A549 treated with DMSO at 1 μM for 4 hours (cell line): ENCODE measurements at places on chromosomes 1 and 21. TPM values are rescaled to one million over a fixed set of nuclear protein-coding genes. Genes with fewer than 3 reads are reported as not detected.

Gene FCRL5
- not detected in 5 replicates for total RNA-seq

Gene TEX38
- total RNA-seq: 0.16 TPM in 1 of 5 replicates, not detected in the others

Gene KRTAP25-1
- total RNA-seq: not detected in 5 replicates

Gene HSPA6
- total RNA-seq: 1.5 to 11.0 TPM (median 3.6 TPM) in 5 replicates

Gene SPRR5
- not detected in 5 replicates for total RNA-seq

Gene MPL
- total RNA-seq: 0.26 TPM in 1 of 5 replicates, not detected in the others

Gene DNAH14
- 13.2 to 18.1 TPM (median 16.3 TPM) in 5 replicates for total RNA-seq

Gene ABCA4
- 0.05 to 0.11 TPM (median 0.06 TPM) in 5 replicates for total RNA-seq

Gene RIMS3
- 0.66 to 1.3 TPM (median 0.99 TPM) in 5 replicates for total RNA-seq

Gene OR2T29
- not detected in 5 replicates for total RNA-seq

Gene ATP1A4
- total RNA-seq: not detected in 5 replicates

Gene IBA57
- total RNA-seq: 4.9 to 7.5 TPM (median 5.7 TPM) in 5 replicates

Gene MIS18A
- total RNA-seq: 14.2 to 18.1 TPM (median 16.8 TPM) in 5 replicates

Gene S100A14
- 0.30 to 0.74 TPM (median 0.60 TPM) in 5 replicates for total RNA-seq

Gene OLFML2B
- 0.34 to 0.92 TPM (median 0.52 TPM) in 5 replicates for total RNA-seq

Gene PLPP3
- total RNA-seq: 27.6 to 36.1 TPM (median 32.0 TPM) in 5 replicates

Gene C1orf122
- total RNA-seq: 34.0 to 61.2 TPM (median 52.0 TPM) in 5 replicates

Gene LRRC52
- total RNA-seq: not detected in 5 replicates

Gene ZNF695
- total RNA-seq: 2.3 to 3.6 TPM (median 2.5 TPM) in 5 replicates

Gene AGO3
- total RNA-seq: 5.2 to 9.3 TPM (median 8.8 TPM) in 5 replicates

Gene RGS13
- total RNA-seq: not detected in 5 replicates

Gene LRRC53
- total RNA-seq: not detected in 5 replicates

Gene ANKRD35
- total RNA-seq: not detected in 5 replicates

Gene PDZK1
- 0.56 to 1.0 TPM (median 0.70 TPM) in 5 replicates for total RNA-seq
